ENCODE measurements at places on chromosomes 5 and 9. TPM values are rescaled to one million over a fixed set of nuclear protein-coding genes. Genes with fewer than 3 reads are reported as not detected.

Gene TMOD1
- total RNA-seq: not detected

Gene TNFSF8
- total RNA-seq: not detected

Gene PPIC
- total RNA-seq: 26.3 TPM

GRCh38 chr5:852431-853401, 1.9 kb upstream of the ZDHHC11 start:
- DNase-seq: no peak

DNA sequence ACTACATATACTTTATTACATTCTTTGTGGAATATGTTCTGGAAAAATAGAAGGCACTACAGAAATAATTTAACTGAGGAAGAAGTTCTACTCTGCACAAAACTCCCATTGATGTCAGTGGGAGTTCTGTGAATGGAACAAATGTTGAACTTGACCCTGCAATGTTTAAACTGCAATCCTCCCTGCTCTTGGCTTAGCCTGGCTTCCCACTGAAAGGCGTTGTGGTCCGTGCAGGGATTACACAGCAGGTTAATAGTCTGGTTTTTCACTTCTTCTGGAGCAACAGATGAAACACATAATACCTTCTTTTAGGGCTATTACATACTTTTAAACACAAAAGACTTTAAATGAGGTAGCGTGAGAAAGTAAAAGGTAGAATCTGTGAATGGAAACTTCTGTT, 12.9 kb upstream of the ERBIN start:
- no peak for DNase-seq

GRCh38 chr9:13432904-13433303, 153.4 kb upstream of the MPDZ start:
- no peak for DNase-seq

- no peak for DNase-seq
Measured at GRCh38 chr5:1481959-1482331, 36.7 kb upstream of the SLC6A3 start.

DNA sequence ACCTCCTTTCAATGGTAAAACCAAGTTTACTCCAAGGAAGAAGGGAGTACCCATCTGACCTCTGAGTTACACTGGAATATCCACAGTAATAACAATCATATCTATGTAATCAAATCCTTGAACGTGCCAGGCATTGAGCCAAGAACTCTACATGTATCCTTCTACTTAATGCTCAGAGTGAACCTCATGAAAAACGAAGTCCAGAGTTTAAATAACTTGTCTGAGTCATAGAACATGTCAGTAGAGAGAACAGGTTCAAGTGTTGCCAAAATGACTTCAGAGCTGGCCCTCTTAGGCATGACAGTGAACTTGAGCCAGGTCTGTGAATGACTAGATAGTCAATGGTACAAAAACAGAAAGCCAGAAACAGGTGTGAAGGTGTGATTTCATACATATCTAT, 164.1 kb upstream of the ZNF618 start:
- DNase-seq: no peak

GRCh38 chr9:120694559-120694958, 19.7 kb downstream of the MEGF9 start:
- DNase-seq: no peak
